EH (cell line): ENCODE measurements at places on chromosomes 3 and 15.

DNA sequence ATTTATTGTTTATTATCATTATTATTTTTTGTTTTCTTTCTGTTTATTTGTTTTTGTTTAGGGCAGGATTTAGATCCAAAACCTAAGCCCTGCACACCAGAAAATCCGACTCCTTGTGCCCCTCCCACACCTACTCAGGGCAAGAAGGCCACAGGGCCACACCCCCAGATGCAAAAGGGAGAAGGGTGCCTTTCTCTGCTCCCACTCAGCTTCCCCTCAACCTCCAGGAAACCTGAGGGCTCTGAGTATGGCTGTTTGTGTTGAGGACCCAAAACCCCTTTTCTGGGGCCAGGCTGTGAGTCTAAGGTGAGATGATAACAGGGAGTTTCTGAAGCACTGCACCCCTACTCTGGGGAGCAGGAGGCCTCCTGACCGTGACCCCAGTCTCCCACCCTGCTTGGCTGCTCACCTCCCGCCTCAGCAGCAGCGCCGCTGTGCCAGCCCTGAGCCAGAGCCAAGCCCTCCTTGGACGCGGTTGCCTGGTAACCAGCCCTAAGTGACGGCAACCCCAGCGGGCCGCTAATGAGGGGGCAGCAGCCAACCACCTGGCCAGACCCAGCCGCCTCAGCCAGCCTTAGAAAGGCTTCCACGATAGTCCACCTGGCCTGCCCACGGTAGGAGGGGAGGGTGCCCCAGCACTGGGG lies 6.4 kb upstream of the C15orf39 start:
- DNase-seq = no peak

DNA sequence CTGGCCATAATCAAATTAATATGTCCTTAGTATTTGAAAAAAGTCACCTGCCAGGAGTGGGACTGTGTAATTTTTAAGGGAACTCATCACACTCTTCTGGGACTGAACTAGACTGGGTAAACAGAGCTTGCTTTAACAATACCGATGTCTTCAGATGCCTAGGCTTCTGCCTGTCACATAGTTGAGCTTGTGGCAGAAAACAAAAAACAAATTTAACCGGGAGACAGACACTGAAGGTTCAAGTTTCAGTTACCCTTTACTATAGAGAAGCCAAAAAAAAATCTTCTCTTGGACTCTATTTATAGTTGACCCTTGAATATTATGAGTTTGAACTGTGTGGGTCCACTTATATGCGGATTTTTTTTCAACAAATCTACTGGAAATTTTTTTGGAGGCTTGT lies 10.8 kb downstream of the PPP1R2 start:
- DNase-seq = no peak

GRCh38 chr3:12149029-12149428 lies 9.7 kb downstream of the TIMP4 start:
- no peak for DNase-seq

- DNase-seq = no peak
Observed at GRCh38 chr15:40053831-40054604, 15.0 kb upstream of the SRP14 start.

DNA sequence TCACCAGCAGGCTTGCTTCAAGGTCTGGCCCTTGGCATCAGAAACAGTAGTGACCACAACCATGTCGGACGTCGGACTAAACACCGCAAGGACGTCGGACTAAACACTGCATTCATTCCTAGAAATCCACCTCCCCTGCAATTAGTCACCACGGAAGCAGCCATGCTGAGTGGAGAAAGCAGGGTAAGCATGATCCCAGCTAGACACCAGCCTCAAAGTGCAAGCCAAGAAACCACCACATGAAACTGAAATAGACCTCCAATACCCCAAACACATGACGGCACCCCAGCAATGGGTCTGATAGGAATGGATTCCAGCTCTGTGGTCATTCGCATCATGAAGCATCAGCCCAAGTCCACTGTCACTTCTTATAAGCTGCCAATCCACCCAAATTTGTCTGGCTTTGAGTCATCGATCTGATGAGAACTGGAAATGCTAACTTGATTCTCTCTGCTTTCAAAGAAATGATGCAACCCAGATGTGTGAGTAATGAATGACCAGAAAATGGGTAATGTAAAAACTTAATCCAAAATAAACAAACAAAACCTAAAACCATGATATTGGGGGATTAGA lies 348.3 kb upstream of the TMCO5A start:
- peak; percentile 85 for DNase-seq

DNA sequence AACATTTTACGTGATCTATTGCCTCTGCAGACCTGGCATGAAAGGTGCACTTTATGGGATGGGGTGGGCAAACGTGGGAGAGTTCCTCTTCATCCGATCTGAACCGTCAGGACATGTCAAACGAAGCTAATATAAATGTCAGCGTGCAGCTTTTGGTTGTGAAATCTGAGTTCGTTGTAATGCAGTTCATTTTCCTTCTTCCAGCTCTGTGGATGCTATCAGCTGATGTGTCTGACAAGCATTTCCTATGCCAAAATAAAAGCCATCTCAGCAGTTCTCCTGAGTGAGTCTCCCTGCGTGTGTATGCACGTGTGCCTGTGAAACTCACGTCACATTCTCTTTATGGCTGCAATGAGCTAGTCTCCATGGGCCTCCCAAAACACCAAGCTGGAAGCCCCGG lies 512.3 kb downstream of the MCTP2 start:
- no peak for DNase-seq

DNA sequence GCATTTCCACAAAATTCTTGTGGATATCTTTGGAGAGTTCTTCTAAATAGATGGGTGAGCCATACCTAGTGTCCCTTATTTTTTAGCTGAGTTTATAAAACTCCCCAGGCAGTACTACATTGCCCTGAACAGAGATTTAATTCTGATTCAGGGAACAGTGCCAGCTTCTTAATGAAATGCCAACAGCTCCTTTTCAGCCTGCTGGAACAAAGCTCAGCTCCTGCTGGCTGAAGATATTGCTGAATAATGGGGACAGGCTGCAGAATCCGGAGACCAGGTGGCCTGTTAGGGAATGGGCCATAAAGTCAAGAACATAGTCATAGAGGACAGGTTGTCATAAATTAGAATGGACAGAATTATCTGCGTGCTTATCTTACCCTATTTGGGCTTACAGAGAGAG lies 8.9 kb downstream of the HGD start:
- no peak for DNase-seq

GRCh38 chr15:61308437-61308836 lies 79.3 kb upstream of the RORA start:
- DNase-seq = no peak

GRCh38 chr3:30426293-30426993 lies 180.0 kb upstream of the TGFBR2 start:
- DNase-seq = peak; percentile 70

GRCh38 chr15:40286061-40286532 lies 3.2 kb upstream of the ANKRD63 start:
- no peak for DNase-seq

DNA sequence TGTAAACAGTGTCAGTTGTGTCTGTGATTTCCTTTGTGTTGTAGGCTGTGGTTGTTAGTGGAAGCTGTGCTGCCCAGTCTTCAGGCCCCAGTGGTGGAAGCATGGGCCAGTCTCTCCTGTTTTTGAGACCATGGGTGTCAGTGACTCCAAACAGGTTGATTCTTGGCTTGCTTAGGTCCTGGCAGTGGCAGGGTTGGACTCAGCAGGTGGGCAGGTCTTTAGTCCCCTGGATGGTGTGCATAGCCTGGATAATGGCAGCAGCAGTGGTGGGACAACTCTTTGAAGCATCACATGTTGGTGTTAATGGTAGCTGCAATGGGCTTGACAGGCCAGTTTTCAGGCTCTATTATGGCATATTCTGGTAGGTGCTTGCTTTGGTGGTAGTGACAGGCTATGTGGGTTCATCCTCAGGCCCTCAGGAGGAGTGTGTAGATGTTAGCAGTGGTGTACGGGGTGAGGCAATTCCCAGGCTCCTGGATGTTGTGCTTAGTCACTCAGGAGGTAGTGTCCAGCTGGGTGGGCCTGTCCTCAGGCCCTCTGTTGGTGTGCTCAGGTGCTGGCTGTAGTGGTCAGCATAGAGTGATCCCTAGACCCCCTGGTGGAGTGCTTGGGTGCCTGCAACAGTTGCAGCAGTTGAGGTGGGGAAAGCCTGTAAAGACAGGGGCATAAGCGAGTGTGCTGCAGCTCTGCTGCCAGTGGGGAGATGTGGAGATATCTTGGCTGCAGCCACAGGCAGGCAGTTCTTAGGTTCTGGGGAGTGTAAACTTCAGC lies 596.7 kb downstream of the PDCD6IP start:
- DNase-seq = no peak

DNA sequence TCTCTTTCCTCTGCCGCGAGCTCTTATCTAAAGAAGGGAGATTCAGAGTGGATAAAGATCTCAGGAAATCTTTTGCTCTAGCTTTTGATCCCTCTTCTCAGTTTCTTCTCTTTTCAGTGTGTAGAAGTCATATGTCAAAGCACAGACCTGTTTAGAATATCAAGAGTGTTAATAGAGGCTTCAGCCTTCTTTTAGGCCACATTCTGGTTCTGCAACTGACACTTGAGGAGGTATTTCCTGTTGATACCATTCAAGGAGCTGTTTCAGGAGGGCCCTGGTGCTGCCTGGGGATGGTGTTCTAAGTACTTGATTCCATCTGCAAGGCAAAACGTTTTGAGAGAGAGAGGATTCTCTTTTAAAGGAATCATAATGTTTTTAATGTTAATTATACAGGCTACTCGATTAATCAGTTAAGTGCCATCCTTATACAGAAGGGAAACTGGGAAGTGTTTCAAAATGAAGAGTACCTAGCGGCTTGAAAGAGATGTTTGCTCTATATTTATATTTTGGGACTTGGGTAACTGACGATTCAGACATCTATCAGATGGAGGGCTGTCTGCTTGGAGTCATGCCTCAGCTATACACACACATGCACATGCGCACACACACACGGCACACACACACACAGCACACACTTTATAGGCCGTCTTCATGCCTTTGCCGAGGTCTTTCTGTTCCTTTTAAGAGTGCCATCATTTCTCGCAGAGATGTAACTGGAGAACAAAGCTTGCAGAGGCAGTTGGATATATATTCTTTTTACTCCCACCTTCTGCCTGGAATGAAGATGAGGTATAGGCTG lies 313.9 kb downstream of the PTPRG start:
- DNase-seq = peak; percentile 56

GRCh38 chr15:48052946-48053345 lies 67.8 kb upstream of the SLC24A5 start:
- no peak for DNase-seq

- peak; percentile 58 for DNase-seq
Observed at GRCh38 chr3:132343018-132343612, 25.9 kb downstream of the ACP3 start.

- DNase-seq = peak; percentile 60
Observed at GRCh38 chr3:141738891-141739363, 829 bp downstream of the RNF7 start.

DNA sequence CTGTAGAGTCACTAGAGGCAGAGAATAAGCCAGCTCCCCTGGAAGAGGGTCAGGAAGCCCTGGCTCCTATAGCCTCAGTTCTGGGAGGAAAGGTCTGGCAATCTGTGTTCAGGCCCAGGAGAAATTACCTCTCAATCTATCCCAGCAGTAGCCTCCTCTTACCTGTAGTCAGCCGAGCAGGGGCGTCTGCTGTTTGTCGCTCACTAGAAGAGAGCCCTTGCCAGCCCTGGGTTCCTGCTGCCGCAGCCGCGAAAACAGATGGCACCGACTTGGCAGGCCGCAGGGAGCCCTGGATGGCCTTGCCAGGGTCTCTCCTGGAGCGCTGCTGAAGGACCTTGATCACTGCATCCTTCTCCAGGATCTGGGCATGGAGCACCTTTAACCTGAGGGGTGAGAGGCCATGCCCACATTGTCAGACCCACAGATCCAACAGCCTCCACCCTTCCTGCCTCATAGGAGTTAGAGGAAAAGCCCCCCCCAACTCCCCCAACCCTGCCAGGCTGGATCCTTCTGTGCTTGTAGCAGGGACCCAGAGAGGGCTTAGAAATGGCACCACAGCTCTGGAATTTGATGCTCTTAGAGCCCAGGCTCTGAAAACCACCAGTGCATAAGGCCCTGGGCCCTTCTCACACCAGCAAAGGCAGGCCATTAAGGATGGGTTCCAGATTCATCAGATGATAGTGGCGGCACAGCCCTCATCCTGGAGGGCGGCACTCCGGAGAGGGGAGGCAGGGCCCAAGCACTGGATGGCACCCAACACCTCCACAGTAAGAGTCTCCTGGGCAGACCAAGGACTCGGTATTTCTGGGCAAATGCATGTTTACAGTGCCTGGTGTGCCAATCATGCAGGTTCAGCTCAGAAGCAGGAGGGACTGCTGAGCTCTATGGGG lies 14.9 kb downstream of the AMOTL2 start:
- peak; percentile 51 for DNase-seq

- peak; percentile 72 for DNase-seq
Observed at GRCh38 chr3:143200001-143200924, 80.7 kb downstream of the CHST2 start.

- peak; percentile 19 for DNase-seq
Observed at GRCh38 chr15:87944050-87944449, 312.5 kb downstream of the NTRK3 start.
